Common myeloid progenitor, CD34-positive (primary cell): ENCODE measurements at places on chromosomes 2 and 18.

GRCh38 chr2:63665846-63666475 is 77.2 kb downstream of the MDH1 start:
- DNase-seq, result no peak

DNA sequence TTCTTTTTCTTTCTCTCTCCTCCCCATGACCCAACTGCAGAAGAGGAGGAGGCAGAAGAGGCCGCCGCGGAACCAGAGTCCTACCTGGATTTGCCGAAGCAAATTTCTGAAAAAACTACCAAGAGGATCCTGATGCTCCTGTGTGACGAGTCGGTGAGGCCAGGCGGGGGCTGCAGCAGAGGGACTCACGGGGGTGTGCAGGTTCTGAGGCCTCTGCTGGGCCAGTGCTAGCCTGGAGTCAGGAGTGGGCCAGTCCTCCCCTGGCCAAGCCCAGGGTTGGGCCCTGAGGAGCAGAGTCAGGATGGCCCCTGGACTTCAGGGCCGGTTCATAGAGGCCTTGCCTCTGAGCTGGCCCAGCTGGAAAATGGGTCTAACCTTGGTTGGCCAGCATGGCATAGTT is 29.3 kb downstream of the OTOF start:
- DNase-seq, result no peak

GRCh38 chr2:215020283-215020682 is 118.1 kb downstream of the ABCA12 start:
- no peak for DNase-seq

GRCh38 chr18:5417342-5417741 is 121.8 kb upstream of the ZBTB14 start:
- peak; percentile 85 for DNase-seq

- DNase-seq, result no peak
These were observed 91.2 kb downstream of the KCTD1 start for GRCh38 chr18:26457195-26457594.

- DNase-seq, result no peak
These were observed 133.4 kb downstream of the KCTD1 start for GRCh38 chr18:26414901-26415440.

GRCh38 chr2:219251656-219252055 is 1.4 kb upstream of the TUBA4B start:
- no peak for DNase-seq

- DNase-seq, result no peak
These were observed 695.3 kb downstream of the SATB2 start for GRCh38 chr2:198762441-198762840.

DNA sequence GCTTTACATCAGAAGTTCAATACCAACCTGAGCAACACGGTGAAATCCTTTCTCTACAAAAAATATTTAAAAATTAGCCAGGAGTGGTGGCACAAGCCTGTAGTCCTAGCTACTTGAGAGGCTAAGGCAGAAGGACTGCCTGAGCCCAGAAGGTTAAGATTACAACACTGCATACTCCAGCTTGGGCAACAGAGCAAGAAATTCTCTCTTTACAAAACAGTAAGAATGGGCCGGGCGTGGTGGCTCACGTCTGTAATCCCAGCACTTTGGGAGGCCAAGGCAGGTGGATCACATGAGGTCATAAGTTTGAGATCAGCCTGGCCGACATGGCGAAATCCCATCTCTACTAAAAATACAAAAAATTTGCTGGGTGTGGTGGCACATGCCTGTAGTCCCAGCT is 113.2 kb downstream of the USP34 start:
- no peak for DNase-seq

- DNase-seq, result no peak
These were observed 198.8 kb upstream of the LHCGR start for GRCh38 chr2:48954311-48954710.

DNA sequence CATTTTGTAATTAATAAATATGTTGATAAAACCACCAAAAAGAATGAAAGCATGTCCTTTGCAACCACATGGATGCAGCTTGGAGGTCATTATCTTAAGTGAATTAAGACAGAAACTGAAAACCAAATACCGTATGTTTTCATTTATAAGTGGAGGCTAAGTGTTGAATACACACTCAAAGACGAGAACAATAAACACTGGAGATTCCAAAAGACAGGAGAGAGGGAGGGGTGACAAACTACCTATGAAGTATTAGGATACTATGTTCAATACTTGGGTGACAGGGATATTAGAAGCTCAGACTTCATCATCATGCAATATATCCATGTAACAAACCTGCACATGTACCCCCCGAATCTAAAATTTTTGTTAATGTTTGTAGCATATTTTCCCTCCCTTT is 7.0 kb downstream of the ERLEC1 start:
- DNase-seq, result no peak

GRCh38 chr2:43133336-43133707 is 93.1 kb downstream of the ZFP36L2 start:
- peak; percentile 71 for DNase-seq

GRCh38 chr2:173658946-173659371 is 304.3 kb downstream of the CDCA7 start:
- no peak for DNase-seq

DNA sequence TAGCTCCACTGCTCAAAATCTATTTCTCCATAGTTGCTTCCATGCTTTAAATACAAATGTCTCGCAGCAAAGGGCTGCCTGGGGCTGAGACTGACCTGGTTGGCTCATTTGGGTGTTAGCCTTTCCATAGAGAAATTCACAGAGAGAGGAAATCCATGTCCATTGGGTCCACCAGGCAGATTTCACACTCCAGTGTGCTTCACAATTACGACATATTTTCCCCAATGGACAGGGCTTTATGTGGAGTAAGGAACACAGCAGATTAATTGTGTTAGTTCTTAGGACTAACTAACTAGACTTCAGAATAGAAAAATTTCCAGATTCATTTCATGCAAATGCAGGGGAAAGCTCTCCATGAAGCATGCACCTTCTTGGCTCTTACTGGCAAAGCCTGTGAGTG is 180.7 kb downstream of the FBXO15 start:
- DNase-seq, result no peak

DNA sequence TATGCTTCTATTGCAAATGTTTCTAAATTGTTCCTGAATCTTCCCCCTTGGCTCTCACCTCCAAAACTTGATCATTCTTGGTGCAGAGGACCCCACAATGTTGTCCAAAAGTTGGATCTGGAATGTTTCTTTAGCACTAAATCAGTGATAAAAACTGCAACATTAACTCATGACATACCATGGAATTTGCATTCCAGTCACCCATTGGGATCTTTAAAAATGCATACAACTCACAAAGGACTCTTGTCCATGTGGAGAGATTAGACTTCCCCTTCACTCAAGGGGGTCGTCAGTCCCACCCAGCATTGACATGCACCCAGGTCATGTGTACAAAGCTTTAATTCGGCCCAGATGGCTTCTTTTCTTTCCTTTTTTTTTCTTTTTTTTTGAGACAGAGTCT is 169.3 kb downstream of the SETBP1 start:
- DNase-seq, result no peak

- no peak for DNase-seq
These were observed 506.2 kb upstream of the TMEFF2 start for GRCh38 chr2:192700934-192701333.

GRCh38 chr2:8307606-8308180 is 374.2 kb upstream of the ID2 start:
- DNase-seq, result no peak

DNA sequence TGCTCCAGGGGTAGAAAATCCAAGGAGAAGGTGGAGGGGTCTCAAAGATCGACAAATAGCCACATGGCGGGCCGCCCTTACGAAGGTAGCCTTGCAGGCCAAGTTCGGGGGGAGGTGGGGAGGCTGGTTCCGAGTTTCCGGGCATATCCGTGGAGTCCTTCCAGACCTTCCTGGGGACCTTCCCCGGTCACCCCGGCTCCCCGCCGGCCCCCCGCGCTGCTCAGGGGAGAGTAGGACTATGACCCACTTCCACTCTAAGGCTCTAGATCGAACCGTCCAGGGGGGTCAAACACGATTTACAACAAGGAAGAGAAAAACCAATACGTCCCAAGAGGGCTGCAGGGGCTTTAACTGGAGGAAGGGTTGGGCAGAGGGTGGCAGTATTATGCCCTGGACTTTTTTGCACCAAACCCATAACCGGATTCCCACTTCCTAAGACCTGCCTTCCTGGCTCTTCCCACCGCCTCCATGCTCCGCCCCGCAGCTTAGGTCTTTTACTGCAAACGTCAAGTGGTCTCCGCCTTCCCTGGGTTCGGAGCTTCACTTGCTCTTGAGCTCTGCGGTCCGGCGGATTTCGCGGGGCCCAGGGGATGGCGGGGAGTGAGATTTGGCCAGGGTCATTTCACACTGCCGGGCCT is 779 bp upstream of the LYPD6 start:
- DNase-seq, result peak; percentile 53

- no peak for DNase-seq
These were observed 181.1 kb downstream of the ZRANB3 start for GRCh38 chr2:135349941-135350340.

GRCh38 chr2:42827647-42828486 is 35.5 kb upstream of the HAAO start:
- DNase-seq, result peak; percentile 85

DNA sequence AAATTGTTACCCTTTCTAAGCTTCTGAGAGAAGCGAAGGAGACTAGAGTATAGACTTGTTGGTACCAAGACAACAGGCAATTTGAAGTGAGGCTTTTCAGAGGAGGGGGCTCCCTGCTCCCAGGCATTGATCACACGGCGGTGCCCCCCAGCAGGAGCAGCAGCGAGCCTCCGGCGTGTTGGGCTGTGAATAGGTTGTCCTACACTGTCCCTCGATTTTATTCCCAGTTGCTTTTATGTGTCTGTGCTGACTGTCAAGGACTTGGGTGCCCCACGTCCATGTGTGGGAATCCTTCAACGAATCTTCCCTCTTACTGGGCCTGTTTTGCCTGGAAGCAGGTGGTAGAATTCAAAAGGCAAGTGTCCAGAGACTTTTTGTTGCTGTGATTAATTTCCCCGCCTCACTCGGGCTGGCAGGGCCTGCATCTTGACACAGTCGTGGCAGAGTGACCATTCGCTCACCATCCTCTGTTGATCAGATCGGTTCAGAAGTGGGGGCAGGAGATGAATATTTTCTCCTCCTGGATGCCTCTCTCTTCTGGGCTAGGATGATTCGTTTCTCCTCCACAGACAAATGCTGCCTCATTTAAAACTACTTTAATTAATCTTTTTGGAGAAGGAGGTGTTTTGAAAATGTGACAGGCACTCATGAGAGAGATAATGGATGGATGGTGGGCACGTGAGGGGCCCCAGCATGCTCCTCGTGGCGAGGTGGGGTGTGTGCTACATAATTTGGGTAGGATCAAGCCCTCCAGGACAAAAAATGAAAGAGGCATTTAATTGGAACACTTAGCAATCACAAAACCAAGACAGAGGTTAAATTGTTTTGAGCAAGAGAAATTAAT is 77.6 kb downstream of the SMIM21 start:
- DNase-seq, result no peak

GRCh38 chr2:105812180-105813044 is 67.7 kb downstream of the NCK2 start:
- DNase-seq, result no peak

DNA sequence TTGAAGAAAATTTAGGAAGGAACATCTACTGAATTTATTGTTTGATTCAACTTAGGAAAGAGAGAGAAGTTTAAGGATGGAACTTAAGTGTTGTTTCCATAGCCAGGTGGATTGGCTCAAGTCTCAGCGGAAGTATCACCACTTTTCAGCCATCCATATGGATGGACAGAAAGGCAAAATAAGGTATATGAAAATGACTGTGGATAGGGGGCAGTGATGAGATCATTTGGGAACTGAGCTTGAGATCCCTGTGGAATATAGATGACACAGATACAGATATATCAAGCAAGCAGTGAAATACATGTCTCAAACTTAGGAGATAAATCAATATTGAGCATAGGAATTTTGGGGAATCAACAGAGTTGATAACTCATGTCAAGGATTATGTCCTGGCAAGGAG is 1462.7 kb upstream of the NXPH2 start:
- DNase-seq, result no peak

- DNase-seq, result no peak
These were observed 267.6 kb upstream of the CYP26B1 start for GRCh38 chr2:72415241-72415661.
